ENCODE measurements at places on chromosomes 11 and 22.

GRCh38 chr11:38543986-38544385, 1946.0 kb upstream of the RAG2 start:
- DNase-seq: no peak

- DNase-seq: no peak
Observed at GRCh38 chr11:114609429-114609828, 13.8 kb upstream of the NXPE4 start.

GRCh38 chr11:118659314-118659952, 20.0 kb downstream of the TREH start:
- DNase-seq: peak; percentile 64

GRCh38 chr11:135002236-135002635, 590.2 kb upstream of the B3GAT1 start:
- DNase-seq: no peak

- DNase-seq: no peak
Observed at GRCh38 chr22:36297568-36297967, 44.6 kb downstream of the APOL1 start.

GRCh38 chr11:77467233-77467632, 6.7 kb downstream of the PAK1 start:
- DNase-seq: no peak

- DNase-seq: no peak
Observed at GRCh38 chr11:132036746-132037466, 666.5 kb downstream of the NTM start.

DNA sequence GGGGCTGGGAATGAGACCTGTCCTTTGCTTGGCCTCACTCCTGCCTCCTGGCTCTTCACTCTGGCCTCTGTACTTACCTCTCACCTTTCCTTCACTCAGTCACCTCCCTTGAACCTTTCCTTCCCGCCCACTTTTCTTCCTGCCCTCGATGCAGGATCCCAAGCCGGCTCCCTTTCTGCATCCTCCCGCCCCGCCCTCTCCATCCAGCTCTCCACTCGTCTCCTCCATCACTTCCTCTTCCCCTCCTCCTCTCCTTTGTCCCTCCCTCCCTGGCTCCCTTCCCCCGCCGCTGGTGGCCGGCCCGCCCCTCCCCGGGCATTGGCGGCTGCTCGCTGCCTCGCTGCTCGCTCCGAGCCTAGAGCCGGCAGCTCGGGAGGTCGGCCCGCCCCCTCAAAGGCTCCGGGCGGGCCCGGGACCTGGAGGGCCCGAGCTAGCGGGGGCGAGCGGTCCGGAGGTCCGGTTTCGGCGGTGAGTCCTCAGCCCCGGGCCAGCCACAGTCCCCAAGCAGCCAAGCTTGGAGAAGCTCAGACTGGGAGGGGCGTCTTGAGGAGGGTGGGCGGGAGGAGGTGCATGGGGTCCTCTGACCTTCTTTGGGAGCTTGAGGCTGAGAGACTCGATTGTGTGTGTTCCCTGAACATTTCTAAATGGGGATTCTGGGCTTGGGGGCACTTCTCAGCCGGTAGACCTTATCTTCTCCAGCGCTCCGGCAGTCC, 13.8 kb downstream of the PHLDB1 start:
- DNase-seq: no peak

GRCh38 chr11:69936771-69937170, 117.6 kb upstream of the FGF3 start:
- no peak for DNase-seq

GRCh38 chr11:57474017-57474802, 13.9 kb downstream of the RTN4RL2 start:
- no peak for DNase-seq

DNA sequence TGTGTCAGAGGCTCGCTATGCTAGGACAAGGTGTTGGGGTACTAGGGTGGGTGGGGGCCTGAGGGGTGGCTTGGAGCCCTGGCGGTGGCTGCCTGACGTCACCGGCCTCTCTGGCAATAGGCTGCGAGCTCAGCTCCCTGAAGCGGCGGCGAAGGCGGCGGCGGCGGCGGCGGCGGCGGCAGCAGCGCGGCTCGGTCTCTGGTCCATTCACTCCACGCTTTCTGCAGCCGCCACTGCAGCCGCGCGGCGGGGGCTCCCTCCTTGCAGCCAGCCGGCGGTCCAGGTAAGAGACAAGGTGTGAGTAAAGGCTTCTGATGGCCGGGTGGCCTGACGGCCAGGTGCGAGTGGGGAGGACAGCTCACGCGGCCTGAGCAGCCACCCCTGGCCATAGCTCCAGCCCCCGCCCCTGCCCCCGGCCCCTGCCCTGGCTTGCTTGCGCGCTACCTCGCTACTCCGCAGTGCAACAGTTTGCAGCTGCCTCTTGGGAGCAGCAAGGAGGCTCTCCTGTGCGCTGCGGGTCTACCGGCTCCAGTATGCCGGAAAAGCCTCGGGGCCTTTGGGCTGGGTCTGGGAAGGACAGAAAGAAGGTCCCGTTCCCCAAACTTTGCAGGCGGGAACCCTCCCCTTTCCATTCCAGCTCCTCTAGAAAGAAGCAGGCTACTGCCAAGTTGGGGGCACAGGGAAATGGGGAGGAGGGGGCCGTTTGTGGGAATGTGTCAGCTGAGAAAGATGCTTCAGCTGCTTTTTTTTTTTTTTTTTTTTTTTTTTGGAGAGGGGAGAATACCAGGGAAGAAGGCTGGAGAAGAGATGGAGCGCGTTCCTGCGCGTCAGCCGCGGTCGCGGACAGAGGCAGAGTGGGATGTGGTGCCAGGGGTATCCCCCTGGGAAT, at the start of gene C11orf87:
Gene C11orf87 (plus strand): TSS at position 210 of the 889 bp plus-strand sequence. CDS start 1,444 bp downstream, outside the sequence.
- DNase-seq: no peak

DNA sequence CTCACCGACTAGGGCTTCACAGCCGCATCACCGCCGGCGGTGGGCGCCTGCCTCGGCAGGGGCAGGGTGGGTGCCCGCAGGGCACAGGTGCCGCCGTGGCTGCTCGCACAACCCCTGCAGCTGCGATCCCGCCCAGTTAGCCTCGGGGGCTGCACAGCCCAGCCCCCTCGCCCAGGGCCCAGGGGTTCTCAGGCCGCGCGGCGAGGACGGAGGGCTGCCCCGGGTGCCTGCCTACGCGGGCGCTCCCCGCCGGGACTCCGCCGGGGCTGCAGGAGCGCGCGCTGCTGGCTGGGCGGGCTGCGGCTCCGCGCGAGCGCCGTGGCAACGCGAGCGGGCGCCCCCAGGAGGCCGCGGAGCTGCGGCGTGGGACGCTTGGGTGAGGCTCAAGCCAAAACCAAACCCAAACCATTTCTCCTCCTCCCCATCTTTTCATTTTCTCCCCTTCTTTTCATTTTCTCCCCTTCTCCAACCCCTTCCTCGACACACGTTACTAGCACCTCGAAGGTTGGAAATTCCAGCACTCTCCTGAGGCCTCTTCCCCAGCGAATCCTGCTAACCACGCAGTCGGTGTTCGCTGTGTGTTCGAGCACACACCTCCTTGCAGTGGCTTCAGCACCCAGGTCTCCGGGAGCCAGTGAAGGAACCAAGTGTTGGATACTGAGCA, at the start of gene MICAL3:
Gene MICAL3 (minus strand): TSS at position 286 of the 664 bp plus-strand sequence. CDS start 117,749 bp downstream, outside the sequence.
- peak; percentile 78 for DNase-seq

DNA sequence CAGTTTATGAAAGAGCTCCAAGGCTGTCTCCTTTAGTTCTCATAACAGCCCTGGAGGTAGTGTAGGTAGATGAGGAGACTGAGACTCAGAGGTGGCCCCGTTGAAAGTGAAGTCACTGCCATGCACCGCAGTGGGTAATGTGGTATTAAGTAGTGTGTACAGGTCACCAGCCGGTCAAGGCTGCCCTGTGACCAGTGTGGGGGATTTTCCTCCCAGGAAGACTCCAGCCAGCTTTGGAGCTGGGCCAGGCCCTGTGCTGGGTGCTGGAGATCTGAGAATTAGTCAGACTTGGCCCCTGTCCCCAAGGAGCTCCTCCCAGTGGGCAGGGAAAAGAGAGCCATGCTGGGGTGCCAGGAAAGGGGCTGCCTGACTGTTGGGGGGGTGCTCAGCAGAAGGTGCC, 5.3 kb downstream of the OMP start:
- DNase-seq: no peak

DNA sequence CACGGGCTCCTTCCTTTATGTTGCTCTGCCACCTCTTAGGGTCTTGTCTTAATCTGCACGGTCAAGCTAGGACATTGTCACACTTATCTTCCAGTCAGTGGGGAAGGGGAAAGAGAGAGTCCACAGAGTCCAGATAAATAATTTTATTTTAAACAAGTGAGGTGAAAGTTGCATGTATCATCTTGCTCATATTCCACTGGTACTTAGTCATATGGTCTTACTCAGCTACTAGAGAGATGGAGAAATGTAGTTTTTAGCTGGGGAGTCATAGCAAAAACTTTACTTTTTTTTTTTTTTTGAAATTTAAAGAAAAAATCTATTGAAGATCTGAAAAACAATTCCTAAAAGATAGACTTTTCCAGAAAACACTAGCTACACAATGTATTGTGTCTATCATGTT, 29.0 kb downstream of the PDE3B start:
- DNase-seq: no peak

DNA sequence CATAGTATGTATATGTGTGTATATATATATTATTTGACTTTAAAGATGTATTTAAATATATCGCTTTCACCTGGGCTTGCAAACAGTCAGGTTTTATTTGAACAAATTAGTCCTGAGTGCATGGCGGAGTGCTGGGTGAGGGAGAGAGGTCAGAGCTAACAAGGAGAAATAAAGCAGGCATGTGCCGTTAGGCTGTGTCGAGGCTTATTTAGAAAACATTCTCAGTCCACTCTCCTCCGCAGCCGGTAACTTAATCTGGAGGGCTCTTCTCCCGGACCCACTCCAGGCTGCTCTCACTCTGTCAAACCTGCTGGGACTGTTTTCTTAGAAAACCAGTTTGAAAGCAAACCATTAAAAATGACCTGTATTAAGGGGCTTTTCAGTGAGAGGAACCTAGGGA, 455.9 kb downstream of the MN1 start:
- no peak for DNase-seq

- DNase-seq: no peak
Observed at GRCh38 chr22:31036671-31037550, 44.2 kb upstream of the SMTN start.

DNA sequence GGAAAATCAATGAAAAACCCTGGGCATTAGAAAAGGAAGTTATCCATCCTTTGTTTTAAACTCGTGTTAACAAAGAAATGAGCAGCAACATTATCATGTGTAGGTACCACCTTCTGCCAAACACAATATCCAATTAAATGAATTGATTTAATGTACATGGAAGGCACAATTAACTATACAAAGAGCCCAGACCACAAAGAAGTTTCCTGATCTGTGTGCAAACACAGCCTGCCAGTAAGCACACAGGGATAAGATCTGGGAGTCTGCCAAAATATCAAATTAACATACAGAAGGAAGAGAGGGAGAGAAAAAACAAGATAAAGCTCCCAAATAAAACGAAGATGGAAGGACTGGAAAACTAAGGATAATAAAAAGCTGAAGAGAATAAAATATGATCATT, 54.1 kb upstream of the SLC25A1 start:
- no peak for DNase-seq

DNA sequence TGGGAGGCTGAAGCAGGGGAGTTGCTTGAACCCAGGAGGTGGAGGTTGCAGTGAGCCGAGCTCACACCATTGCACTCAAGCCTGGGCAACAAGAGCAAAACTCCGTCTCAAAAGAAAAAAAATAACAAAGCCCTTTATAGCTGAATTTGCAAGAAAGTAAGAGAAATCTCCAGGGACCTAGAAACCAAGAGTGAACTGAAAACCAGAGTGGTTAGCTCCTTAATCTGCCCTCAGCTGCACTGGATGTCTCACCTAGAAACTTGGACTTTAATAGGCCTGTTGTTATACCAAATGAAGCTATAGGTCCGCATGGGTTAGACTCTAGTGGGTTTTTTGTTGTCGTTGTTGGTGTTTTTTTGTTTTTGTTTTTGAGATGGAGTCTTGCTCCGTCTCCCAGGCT, 4.1 kb downstream of the NEU3 start:
- no peak for DNase-seq

- DNase-seq: no peak
Observed at GRCh38 chr11:109970516-109971183, 122.5 kb upstream of the ZC3H12C start.

- DNase-seq: no peak
Observed at GRCh38 chr11:128551611-128552335, 35.6 kb downstream of the ETS1 start.

DNA sequence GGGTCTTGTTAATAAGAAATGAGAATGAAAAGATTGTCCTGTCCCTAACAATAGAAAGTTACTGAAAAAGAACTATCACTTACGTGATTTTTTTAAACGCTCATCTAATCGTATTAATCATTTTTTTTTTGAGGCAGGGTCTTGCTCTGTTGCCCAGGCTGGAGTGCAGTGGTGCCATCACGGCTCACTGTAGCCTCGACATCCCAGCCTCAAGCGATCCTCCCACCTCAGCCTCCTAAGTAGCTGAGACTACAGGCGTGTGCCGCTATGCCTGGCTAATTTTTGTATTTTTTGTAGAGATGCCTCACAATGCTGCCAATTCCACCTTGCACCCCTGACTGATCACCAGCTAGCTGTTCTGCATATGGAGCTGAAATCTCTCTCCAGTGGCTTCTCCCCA, 15.7 kb downstream of the PDGFB start:
- no peak for DNase-seq

GRCh38 chr22:17824457-17824856, 50.2 kb upstream of the BID start:
- DNase-seq: peak; percentile 95

- no peak for DNase-seq
Observed at GRCh38 chr22:32018056-32018455, 25.0 kb upstream of the SLC5A1 start.

DNA sequence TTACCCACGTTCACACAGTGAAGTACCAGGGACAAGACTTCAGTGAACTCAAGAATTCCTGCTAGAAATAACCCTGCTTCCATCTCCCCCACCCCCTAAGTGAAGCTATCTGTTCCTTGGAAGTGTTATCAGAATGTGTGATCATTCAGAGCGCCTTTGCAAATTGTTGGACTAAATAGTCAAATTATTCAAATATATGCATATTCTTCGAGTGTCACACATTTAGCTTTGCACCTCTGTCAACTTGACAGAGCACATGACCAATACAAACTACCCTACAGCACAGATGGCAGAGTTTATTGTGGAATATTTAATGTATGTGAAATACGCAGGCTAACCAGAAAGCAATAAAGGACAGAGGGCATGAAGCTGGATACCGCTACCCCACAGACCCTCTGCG, 2.6 kb upstream of the BDNF start:
- no peak for DNase-seq

DNA sequence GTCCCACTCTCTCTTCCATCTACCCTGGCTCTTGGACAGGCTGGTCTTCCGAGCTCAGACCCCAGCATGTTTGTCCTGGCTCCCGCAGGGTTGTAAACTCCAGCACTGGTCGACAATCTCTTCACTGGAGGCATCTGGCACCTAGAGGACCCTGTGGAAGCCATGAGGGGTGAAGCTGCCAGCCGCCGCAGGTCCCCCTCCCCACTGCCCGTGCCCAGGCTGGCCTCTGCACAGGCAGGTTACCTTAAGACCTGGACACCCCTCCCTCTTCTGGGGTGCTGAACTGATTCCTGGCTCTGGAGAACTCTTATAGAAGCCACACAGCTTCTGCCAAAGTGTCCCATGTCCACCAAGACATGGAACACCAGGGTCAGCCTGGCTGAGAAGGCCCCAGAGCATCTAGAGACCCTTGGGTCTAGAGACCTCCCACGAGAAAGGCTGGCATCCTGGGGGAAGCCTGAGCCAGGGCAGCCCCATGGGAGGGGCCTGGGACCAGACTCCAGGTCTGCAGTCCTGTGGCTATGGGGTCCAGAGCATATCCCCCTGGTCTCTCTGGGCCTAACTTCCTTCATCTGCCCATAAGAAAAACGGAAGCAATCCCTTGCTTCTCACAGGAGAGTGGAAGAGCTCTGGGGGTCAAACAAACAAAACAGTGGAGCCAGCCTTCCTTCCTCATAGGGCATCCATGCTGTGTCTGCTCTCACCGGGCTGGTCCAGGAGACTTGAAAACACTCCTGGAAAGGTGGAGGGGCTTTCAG, 30.6 kb downstream of the LMO1 start:
- no peak for DNase-seq

All from hematopoietic multipotent progenitor cell treated with erythropoietin and hydrocortisone succinate and interleukin-3 and kit ligand, for 15 days (in vitro differentiated cells).